Stimulated activated CD8-positive, alpha-beta memory T cell treated with anti-CD3 and anti-CD28 coated beads, Interleukin-4, amount 100 ng/mL, for 24 hours (primary cell): ENCODE measurements at places on chromosomes 5 and 9.

DNA sequence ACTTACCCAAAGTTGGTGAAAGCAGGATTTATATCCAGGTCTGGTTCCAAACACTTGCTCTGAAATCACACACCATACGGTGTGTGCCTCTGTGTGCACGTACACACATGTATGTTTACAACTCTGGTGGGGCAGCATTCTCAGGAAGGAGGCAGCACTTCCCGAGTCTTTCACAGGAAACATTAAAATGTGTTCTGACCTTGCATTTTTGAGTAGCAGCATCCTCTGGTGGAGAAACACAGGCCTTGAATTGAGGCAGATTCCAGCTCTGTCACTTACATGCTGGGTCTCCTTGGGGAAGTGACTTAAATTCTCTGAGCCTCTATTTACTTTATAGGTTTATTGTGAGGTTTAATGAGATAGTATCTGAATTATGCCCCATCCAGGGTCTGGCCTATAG lies 126.4 kb downstream of the RGS3 start:
- DNase-seq: no peak

GRCh38 chr5:16883806-16884205 lies 52.3 kb downstream of the MYO10 start:
- no peak for DNase-seq

DNA sequence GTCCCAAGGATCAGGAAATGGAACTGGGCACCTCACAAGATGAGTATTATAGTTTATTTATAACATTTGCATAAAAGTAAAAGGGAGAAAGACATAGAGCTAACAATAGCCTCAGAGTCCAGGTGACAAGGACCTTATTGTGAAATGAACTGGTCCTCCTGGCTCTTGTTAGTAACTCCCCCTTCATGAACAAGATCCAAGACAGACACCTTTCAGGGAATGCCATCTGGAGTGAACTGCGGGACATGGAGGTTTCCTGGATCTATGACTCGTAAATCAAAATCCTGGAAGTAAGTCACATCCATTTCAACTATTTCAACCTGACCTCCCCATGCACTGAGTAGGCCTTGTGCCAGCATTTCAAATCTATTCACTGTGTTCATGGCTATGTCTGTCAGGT lies 129.5 kb upstream of the GAS1 start:
- DNase-seq: no peak

DNA sequence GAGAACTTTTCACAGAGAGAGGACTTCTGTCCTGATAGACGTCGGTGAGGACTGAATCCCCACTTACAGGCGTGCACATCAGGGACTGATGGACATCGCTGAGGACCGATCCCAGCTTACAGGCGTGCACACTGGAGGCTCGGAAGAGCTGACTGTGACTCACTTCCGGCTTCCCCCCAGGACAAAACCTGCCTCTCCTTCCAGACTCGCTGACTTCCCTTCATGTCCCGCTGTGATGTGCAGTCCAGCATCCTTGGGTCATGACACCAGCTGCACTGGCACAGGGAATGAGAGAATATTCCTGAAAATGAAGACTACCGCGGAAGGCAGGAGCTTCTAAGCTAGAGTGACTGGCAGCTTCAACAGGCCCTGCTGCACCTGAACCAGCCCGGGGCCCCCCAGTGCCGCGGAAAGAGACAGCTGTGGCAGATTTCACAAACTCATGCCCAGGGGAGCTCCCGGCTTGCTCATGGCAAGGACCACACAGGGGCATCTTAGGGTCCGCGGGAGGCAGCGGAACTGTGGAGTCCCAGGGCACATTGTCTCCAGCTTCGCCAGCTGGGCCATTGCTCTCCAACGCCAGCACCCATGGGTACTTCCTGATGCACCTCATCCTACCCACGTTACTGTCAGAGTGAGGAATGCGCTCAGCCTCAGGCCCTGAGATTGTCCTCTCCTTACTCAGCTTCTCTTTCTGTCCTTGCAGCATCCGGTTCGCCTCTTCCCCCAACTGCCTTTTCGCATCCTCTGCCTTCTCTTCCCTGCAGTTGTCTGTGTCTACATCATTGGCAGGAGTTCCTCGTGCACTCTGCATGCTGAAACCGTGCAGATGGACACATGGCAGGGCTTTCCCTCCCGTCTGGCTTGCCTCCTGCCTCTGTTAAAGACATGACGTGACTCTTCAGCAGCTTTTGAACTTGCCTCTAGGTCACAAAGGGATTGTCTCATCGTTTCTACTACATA lies 29.5 kb downstream of the SURF6 start:
- no peak for DNase-seq

DNA sequence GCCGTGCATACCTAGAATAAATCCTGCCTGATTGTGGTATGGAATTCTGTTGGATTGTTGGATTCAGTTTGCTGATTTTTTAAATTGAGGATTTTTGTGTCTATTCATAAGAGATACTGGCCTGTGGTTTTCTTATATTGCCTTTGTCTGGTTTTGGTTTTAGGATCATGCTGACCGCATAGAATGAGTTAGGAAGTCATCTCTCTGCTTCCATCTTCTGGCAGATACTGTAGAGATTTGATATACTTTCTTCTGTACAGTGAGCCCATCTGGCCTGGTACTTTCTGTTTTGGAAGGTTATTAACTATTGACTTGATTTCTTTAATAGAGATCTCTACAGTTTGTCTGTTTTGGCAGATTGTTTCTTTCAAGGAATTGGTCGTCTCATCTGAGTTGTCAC lies 14.7 kb downstream of the CEP72 start:
- DNase-seq: no peak

GRCh38 chr5:174715804-174716203 lies 8.6 kb upstream of the MSX2 start:
- DNase-seq: no peak

DNA sequence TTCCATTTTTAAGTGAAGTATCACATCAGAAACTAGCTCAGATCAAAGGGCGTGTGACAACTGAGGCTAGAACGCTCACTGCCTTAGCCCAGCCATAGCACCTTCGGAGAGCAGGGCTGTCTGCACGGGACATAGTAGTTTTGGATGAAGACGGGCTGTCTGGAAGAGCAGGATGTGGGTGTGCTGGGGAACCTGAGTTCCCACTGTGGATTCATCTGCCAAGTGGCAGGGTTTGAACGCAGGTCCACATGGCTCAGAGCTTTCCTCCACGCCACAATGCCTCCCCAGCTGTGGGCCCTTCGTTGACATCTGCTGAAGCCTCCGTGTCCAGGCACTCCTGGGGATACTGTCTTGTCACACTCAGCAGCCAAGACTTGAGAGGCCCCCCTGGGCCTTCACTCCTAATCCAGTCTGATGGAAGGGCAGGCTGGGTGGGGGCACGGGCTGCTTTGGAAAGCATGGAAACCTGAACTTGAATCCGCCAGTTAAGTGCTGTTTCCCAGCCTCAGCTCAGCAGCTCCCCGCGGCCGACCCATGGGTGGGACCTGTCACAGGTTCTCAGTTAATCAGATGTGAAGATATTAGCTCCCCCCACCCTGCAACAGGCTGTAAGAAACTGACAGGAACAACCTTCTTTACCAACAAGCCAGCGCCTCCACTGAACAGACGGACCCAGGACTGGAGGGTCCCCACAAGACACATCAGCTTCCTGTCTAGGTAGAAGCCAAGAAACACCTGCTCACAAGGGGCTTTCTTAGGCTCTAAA lies 228.1 kb downstream of the FANCC start:
- no peak for DNase-seq

DNA sequence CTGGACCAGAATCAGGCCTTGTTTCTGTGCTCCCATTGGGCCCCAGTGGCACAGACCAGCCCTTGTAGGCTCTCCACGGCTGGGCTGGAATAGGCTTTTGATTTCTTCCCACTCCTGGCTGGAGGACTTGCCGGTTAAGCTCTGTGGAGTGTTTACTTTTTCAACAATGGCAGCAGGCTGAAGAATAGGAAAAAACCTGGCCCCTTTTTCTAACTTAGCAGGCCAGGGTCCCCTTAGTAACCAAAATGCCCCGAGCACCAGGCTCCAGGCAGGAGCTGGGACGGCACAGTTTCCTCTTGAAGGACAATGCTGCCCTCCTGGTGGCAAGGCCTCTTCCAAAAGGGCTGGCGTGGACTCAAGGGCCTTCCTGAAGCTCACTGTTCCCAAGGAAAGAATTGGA lies 230.3 kb downstream of the CRB2 start:
- no peak for DNase-seq

DNA sequence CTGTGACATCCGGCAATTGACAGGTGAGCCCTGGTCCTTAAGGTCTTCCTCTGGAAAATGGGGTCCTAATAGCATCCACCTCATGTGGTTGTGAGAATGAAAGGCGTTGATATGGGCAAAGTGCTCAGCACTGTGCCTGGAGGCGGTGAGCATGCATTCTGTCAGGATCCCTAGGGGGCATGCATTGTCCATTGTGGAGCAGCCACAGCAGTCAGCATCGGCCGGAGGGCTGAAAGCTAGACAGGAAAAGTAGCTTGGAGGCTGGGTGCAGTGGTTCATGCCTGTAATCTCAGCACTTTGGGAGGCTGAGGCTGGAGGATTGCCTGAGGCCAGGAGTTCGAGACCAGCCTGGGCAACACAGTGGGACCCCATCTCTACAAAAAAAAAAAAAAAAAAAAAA lies 122.2 kb downstream of the LHX2 start:
- DNase-seq: no peak

- no peak for DNase-seq
These were observed 722 bp downstream of the CDC42SE2 start for GRCh38 chr5:131264451-131265099.

- no peak for DNase-seq
These were observed 787.1 kb upstream of the CTNND2 start for GRCh38 chr5:12691330-12691729.

DNA sequence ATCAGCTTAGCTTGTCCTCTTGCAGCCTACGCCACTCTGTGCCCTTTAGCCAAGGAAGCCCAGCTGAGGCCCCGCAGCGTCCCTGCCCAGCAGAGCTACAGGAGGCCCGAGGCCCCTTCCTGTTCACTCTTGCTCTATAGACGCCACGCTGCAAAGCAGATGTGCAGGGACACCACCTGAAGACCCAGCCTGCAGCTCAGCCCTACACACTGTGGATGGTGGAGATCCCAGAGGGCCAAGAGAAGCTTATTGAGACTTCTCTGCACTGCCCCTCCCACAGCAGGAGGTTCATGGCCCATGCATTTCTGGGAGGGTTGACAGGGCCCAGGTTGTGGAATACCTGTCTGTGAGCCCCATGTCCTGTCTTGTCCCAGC lies 33.6 kb downstream of the IRF1 start:
- DNase-seq: no peak

DNA sequence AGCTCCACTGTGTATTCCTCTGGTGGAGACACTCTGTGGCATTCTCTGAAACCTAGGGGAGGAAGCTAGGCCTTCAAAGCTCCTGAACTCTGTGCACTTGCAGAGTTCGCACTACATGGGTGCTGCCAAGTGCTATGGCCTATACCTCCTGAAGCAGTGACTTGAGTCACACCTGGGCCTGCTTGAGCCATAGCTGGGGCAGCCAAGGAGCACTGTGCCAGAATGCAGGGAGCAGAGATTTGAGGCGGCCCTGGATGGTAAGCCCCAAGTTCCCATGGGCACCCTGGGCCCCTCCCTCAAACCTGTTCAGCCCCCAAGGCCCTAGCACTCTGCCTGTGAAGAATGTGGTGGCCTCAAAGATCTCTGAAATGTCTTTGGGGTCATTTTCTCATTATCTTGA lies 212.9 kb downstream of the SPATA31A6 start:
- no peak for DNase-seq

- no peak for DNase-seq
These were observed 176.8 kb downstream of the ISOC1 start for GRCh38 chr5:129271308-129271707.

DNA sequence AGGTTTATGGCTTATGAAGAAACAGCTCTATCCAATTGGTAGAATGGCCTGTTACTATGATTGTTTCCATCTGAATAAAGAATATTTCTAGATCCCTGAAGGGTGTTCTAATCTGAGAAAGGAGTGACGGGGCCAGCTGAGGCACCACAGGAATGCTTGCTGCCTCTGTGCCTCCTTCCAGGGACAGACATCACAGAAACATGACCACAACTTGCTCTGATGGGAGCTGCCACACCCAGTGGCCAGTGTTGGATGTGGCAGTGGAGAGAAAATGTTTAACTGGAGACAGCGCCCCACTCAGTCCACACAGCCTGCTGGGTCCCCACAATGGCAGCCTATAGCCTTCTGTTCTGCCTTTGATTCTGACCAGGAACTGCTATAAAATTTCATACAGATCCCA lies 38.6 kb upstream of the TESK1 start:
- DNase-seq: no peak

DNA sequence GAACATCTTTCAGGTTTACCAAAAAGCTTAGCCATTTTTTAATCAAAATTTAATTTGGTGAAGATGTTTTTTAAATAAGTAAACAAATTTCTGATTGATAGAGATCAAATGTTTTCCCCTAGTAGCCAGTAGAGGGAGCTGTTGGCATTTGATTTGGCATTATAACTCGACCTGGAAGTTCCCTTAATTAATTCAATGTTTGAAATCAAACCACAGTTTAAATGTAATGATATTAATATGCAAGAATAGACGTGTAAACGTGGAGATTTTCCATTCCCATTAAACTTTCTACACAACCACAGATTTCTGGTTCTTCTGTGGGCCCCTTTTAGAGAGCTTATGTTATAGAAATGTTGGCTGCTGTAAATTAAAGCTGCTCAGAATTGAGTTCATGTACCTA lies 148.1 kb upstream of the MPDZ start:
- no peak for DNase-seq

DNA sequence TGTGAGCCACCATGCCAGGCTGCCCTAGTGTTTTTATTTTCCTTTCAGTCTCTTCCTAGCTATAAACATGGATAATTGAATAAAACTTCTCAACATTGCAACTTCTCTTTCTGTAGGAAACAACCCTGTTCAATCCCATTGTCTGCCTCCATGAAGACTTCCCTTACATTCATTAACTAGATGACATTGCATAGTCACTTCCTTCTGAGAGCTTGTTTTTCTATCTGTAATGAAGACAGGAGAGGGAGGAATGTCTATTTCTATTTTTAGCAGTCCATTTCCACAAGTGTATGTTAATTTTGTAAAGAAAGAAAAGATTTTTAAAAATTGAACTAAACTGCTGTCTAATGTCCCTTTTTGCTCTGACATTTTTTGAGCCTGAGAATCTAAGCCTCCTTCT lies 55.6 kb upstream of the MELK start:
- no peak for DNase-seq
